CD8-positive, alpha-beta memory T cell (primary cell): ENCODE measurements at places on chromosomes 1 and 21.

GRCh38 chr1:58841455-58841854, 57.6 kb upstream of the JUN start:
- DNase-seq: peak; percentile 3

- DNase-seq: no peak
Observed at GRCh38 chr1:37174876-37175275, 140.6 kb upstream of the GRIK3 start.

DNA sequence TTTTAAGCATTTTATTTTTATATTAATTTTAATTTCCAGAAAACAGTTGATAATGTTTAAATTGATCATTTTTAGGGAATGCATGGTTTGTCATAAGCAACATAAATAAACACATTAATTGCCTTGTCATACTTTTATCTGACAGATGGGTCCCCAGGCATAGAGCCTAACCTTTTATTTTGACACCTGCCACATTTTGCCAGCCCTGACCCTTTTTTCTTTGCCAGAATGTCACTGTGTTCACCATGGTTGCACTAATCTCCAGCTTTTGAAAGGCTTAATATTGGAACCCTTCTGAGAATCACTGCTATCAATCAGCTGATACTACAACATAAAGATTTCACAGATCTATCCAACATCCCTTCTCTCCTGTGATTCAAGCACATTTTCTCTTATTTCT, 56.0 kb upstream of the DPYD start:
- no peak for DNase-seq

GRCh38 chr1:162970021-162970420, 99.1 kb upstream of the RGS4 start:
- no peak for DNase-seq

GRCh38 chr1:91608876-91609275, 108.2 kb downstream of the CDC7 start:
- DNase-seq: no peak

- DNase-seq: no peak
Observed at GRCh38 chr1:87869567-87869966, 540.9 kb downstream of the LMO4 start.

- DNase-seq: no peak
Observed at GRCh38 chr1:19163261-19163660, 46.8 kb downstream of the UBR4 start.

DNA sequence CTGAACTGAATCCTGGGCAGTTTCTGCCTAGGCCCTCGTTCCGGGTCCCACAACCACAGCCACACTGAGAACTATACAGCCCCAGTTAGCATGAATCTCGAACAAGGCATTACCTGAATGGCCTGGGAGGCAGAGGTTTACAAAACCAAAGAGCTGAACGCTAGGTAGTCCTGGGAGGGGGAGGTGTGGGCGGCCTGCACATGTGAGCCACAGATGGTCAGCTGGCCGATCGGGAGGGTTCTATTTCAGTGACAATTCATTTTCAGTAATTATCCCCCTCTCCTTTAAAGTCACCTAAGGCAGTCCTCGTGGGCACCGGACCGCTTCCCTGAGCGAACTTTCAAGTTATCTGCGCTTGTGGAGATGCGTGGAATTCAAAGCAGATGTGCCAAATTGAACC, 111.9 kb downstream of the GLIS1 start:
- DNase-seq: no peak

DNA sequence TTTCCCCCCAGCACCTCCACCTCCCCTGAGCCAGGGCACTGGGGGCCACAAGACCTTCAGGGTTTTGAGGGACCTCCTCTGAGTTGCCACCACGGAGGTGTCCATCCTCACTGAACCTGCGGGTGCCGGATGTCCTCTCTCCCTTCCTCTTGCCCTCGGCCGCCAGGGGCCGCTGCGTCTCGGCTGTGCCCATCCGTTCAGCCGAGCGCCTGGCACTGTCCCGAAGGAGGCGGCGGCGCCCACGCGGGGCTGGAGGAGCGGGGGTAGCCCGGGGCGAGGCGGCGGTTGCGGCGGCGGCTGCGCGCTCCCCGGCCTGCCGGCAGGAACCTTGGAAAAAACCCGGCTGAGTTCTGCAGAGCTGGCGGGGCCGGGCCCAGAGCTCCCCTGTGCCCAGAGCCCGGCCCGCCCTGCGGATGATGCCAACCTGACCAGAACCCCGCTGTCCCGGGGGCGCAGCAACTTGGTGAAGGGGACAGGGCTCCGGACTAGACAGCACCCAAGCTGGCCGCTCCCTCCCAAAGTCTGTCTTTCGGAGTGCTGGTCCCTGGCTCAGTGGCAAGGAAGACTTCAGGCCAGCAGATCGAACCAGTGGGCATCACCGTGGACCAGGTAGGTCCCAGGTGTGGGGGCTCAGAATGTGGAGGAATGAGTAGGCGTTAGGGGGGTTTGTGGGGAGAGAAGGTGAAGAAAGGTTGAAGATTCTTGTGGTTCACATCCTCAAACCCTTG, 3.7 kb upstream of the PPM1J start:
- DNase-seq: peak; percentile 62

- no peak for DNase-seq
Observed at GRCh38 chr1:156504438-156504813, 3.9 kb upstream of the MEF2D start.

DNA sequence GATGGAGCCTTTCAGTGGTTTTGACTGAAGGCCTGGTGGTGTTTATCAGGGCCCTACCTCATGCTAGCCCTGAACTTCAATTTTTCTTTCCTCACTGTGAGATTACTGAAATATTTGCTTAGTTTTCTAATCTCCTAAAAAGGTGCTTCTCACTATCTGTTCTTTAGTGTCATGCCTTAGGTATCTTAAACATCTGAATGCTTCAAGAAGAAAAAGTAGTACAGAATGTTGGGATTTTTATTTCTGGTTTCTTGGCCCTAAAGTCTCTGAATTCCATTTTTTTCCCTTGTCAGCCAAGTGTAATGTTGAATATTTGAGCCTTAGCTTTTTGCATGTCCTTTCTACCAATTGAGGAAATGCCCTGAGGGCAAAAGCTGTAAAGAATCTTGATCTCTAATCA, 47.9 kb upstream of the PRKACB start:
- no peak for DNase-seq

DNA sequence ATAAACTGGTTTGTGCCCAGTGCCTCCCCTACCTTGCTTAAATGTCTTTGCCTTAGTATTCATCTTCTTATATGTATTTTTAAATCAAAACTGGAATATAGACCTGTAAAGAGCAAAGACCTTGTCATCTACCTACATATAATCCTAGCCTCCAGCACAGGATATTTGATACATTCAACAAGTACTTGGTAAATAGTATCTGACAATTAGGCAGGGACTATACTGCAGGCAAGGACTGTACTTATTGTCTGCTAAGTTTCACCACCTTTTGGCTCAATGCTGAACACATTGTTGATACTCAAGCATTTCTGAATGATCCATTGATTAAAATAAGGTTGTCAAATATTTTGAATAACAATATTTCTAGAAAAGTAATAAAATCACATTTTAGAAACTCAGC, 96.4 kb downstream of the PKN2 start:
- DNase-seq: no peak

DNA sequence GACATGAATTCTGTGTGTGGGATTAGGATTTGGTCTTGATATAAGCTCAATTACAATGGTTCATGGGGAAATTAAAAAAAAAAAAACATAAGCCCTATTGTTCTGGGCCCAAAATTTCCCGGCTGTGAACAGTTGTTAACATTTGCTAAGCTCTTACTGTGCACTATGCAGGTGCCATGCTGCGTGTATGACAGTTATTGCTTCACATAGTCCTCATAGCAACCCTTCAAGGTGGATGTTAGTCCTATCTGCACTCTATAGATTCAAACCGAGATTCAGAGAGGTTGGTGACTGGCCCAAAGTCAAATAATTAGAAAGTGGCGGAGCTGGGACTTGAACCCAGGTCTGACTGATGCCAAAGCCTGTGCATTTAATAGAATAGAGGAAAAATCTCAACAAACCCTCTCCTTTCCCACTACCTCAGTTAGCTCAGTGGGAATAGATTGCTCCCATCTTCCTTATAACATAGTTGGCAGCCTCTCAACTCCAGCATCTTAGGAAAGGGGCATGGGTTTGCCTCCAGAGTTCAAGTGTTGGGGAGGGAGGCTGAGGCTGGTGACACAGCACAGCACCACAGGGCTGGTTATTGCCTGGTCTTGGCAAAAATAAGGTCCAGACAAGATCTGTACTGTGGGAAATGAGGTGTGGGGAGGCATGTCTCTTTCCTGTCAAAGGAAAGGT, 55.0 kb upstream of the GCLM start:
- no peak for DNase-seq

- no peak for DNase-seq
Observed at GRCh38 chr21:29382030-29382654, 83.4 kb downstream of the BACH1 start.

GRCh38 chr1:221667504-221667903, 74.4 kb downstream of the DUSP10 start:
- no peak for DNase-seq

DNA sequence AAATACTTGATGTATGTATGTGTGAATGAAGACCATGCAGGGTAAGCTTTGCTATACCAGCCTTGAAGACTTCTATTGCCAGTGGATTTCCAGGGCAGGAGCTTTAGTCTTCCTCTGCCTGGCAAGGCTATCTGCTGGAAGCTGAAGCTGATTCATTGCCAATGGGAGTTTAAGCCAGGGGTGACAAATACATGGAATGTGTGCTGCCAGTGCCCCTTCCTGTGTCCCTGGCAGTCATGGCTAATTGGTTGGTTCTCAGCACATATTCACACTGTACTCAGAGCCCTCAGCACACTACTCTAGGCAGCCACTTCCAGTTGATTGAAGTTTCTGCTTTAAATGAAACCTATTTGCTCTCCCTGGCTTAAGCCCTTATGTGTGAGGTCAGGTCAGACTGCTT, 1.5 kb downstream of the ZSCAN20 start:
- no peak for DNase-seq

GRCh38 chr1:10629816-10630571, 155.2 kb downstream of the PEX14 start:
- DNase-seq: no peak

DNA sequence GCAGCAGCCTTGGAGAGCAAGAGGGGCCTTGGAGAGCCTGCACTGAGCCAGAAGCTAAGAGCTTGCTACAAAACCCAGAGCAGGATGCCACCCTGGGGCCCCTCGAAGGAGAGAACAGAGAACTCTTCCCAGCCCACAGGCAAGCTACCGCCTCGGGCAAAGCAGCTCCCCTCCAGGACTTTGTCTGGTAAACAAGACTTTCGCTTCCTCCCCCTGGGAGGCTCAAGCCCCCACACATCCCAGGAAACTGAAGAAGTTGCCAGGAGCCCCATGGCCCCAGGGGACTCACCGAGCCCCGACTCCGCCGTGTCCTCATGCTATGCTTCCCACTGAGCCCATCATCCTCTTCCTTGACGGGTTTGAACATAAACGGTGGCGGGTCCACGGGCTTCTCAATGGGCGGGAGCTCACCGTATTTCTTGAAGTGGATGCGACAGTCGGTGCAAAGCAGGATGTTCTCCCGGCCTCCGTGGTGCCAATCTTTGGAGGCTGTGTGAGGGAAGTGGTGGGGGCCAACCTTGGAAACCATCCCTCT, 45.9 kb downstream of the SLC45A1 start:
- no peak for DNase-seq

DNA sequence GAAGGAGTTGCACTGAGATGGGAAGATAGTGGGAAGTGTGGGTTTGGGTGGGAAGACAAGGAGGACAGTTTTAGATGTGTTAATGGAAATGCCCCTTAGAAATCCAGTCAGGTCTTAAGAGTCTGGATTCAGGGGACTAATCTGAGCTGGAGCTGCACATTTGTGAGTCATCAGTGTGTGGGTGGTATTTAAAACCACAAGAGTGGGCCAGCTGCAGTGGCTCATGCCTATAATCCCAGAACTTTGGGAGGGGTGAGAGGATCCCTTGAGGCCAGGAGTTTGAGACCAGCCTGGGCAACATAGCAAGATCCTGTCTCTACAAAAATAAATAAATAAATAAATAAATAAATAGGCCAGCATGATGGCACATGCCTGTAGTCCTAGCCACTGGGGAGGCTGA, 40.9 kb upstream of the SLC6A9 start:
- DNase-seq: no peak

GRCh38 chr1:91135799-91136198, 114.0 kb upstream of the ZNF644 start:
- no peak for DNase-seq
